M059J (cell line): ENCODE measurements at places on chromosomes 7 and 10.

DNA sequence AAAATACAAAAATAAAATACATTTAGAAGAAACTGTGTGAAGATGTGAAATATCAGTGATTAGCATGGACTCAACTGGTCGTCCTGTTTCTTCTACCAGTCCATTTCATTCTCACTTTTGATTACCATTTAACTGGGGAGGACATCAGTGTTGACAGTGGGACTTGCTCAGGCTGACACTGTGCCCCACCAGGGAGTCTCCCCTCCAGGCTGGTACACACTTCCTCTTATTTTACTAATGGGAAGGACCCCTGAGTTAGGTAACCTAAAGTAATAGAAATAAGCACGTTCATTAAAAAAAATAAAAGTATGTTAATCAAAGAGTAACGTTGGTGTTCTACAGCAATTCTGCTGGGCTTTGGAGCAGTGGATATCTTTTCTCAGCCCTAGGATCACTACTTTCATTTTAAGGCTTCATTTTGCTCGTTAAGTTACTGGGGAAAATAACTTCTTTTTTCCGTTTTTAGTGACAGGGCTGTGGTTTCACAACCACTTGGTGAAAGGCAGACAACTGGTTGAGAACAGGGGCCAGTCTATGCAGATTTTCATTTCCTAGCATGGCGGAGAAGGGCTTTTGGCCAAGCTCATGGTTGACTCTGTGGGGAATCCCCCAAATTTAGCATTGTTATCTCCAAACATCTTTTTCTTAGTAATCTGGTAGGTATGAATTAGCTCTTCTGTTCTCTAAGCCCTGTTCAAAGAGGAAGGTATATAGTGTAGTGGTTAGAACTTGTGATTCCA is 2.1 kb downstream of the SNX10 start:
- peak; percentile 25 for DNase-seq

- DNase-seq, result no peak
Measured at GRCh38 chr10:88399240-88399639, 183.9 kb downstream of the RNLS start.

GRCh38 chr10:128156999-128157755 is 31.0 kb upstream of the MKI67 start:
- no peak for DNase-seq

- no peak for DNase-seq
Measured at GRCh38 chr7:110470420-110470819, 620.5 kb upstream of the LRRN3 start.

DNA sequence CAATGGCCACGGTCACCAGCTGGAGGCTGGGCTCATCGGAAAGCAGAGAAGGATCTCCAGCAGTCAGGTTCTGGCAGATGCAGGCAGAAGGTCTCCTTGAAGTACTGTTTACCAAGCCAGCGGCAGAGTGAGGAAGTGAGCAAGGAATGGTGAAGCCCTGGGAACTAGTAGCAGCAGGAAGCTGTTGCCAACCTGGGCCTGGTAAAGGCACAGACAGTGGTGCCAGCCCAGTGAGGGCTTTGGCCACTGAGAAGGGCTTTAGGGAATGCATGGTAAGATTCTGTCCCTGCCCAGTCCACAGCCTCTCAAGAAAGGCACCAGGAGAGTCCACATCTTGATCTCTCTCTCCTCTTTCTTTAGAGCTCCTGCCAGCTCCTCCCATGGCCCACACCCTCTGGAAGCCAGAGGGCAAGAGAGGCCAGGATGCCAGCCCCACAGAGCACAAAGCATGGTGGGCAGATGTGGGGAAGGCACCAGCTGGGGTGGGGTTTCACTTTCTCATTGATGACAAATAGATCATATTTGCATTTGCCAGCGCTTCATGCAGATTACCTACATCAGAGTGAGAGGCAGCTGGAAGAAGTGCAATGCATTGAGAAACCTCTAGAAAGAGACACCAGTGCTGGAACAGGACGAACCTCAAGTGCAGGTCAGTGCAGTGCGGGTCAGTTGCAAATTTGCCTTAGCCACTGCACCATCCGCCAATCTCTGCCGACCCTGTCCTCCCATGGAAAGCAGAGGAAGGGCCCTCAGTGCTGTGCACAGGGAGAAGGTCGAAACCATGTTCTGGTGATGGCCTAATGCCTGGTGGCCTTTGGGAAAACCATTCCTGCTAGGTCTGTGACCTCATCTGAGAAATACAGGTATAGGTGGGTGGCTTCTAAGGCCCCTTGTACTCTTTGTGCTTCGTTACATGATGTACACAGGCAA is 667.8 kb upstream of the MKI67 start:
- no peak for DNase-seq

GRCh38 chr7:47587351-47587750 is 5.4 kb upstream of the TNS3 start:
- peak; percentile 87 for DNase-seq

GRCh38 chr7:67786021-67786420 is 789.4 kb downstream of the TYW1 start:
- DNase-seq, result no peak

DNA sequence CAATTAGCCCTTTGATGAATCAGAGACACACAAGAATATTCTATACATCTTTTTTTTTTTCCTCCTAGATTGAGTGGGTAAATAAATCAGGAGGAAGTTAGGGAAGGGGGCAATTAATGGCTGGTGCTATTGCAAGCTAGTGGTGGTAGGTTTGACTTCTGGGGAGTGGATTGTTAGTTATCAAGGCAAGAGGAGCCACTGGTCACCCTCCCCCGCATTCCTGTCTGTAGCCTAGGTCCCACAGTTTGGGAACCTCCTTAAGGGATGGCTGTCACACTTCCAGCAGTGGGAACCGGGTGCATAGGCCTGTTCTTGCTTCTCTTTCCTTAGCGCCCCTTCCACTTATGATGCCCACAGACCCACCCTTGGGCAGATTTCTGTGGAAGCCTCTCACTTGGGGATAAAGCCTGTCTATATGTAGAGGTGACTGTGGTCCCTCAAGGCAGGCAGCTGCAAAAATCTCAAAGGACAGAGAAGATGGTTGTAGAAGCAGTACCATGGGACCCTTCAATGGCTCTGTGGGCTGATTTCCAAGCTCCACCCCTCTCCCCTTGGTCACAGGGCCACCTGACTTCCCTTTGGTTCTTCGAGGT is 2.3 kb upstream of the ADCK2 start:
- no peak for DNase-seq

GRCh38 chr7:151696721-151697514 is 177.2 kb upstream of the RHEB start:
- DNase-seq, result peak; percentile 46

- no peak for DNase-seq
Measured at GRCh38 chr7:115005953-115006352, 84.1 kb downstream of the MDFIC start.

DNA sequence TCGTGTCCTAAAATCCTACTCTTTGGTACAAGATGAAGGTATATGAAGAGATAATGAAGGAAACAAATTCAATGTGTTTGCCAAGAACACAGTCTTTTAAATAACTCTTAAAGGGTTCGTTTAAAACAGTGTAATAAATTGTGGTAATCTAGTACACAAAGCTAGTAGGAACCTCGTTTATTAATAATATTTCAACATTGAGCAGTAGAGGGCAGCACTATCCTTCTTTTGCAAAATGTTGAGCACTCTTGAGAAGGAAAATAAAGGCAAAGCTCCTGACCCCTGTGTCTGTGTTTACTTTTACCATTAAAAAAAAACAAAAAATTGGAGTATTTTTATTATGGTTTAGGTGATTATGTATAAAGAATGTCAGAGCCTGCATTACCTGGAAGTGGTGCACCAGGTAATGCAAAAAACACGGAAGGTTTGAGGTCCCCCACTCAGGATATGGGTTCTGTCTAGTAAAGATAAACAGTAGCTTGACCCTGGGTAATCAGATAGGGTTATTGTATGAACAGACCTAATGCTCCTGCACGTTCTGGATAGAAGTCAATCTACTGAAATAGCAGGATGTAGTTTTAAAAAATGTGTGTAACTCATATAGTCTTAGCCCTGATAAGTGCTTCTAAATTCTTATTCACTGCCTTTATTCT is 5.7 kb upstream of the GOT1 start:
- peak; percentile 63 for DNase-seq

GRCh38 chr7:140225562-140226249 is 48.9 kb upstream of the KDM7A start:
- DNase-seq, result no peak

DNA sequence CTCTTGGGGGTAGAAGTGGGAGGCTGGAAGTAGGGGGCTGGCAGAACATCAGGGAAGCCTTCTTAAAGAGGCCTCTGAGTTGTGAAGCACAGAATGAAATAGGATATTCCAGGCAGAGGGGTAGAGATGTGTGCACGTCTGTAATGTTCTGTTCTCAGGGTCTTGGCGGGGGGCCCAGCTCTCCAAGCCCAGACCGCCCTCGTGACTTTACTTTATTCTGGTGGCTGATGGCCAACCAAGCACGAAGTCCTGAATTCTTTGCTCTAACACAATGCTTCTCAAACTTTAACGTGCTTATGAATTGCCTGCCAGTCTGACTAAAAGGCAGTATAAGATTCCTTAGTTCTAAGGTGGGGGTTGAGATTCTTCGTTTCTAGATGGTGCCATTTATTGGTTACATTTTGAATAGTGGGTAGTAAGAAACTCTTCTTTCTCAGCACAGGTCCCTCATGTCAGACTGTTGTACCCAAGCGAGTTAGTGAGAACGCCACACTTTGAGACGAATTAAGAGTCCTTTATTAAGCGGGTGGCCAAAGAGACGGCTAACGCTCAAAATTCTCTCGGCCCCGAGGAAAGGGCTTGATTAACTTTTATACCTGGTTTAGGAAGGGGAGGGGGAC is 8.2 kb downstream of the PRXL2A start:
- DNase-seq, result no peak

DNA sequence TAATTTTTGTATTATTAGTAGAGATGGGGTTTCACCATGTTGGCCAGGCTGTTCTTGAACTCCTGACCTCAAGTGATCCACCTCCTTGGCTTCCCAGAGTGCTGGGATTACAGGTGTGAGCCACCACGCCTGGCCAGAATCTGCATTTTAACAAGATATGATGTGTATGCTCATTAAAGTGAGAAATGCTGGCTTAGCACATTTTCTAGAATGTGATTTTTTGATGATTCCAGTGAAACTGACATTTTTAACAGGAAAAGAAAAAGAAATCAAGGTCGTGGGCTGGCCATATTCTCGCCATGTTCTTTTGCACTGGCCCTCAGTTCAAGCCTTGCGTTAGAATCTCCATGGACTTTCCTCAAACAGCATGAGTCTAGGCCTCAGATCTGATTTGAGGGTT is 18.1 kb upstream of the TPST1 start:
- DNase-seq, result no peak

- DNase-seq, result no peak
Measured at GRCh38 chr7:131456338-131456737, 100.1 kb downstream of the PODXL start.

DNA sequence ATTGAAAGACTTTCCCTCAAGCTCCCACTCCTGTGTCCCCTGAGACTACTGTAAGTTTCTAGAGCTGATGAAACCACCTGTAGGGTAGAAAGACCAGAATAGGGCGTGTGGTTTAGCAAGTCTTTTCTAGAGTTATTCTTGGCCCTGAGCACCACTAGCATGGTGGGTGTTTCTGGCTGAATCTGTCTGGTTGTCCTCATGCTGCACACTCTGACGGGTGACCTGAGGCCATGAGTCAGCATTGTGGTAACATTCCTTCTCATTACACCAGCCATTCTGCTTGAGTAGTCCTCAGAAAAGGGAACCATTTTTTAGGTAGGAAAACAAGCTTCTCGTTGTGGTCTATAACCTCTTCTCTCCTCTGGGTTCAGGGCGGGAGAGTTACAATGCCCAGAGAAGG is 250.3 kb downstream of the SNX13 start:
- peak; percentile 97 for DNase-seq

- peak; percentile 30 for DNase-seq
Measured at GRCh38 chr7:41730161-41730560, 27.3 kb upstream of the INHBA start.

DNA sequence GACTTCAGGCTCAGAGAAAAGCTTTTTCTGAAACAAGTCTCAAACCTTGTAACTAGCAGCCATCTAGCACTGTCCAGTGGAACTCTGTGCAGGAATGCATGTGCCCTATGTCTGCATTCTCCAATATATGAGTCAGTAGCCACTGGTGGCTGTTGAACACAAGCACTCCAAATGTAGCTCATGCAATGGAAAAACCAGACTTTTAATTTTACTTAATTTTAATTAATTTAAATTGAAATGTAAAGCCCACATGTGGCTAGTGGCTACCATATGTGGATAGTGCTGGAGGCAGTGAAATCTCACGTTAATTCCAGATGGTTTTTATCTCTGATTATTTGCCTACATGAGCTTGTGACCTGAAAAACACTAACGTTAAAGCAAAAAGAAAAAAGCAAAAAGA is 225.1 kb downstream of the GATA3 start:
- DNase-seq, result peak; percentile 75

- no peak for DNase-seq
Measured at GRCh38 chr7:149869867-149870266, 3.9 kb upstream of the ATP6V0E2 start.

GRCh38 chr7:2162959-2163358 is 69.8 kb downstream of the MAD1L1 start:
- no peak for DNase-seq

DNA sequence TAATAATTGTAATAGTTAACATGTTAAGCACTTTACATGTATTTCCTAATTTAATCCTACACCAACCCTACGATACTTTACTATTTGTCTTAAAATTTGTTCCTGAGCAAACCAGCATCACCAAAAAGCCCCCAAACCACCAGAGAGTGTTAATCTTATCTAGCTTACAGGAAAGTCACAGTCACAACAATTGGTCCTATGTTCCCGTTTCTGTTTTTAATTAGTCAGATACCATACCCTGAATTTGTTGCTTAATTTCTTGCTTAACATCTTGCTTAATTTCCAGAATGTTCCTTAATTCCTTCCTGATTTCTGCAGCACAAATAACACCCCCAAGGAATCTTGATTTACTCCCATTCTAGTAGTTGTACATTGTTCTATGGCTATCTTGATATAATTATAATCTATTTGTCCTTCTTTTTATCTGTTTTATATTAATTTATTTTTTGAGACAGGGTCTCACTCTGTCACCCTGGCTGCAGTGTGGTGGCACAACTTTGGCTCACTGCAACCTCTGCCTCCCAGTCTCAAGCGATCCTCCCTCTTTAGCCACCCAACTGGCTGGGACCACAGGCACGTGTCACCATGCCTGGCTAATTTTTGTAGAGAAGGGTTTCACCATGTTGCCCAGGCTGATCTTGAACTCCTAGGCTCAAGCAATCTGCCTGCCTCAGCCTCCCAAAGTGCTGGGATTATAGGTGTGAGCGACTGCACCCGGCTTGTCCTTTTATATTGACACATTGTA is 6.6 kb upstream of the PDSS1 start:
- no peak for DNase-seq

DNA sequence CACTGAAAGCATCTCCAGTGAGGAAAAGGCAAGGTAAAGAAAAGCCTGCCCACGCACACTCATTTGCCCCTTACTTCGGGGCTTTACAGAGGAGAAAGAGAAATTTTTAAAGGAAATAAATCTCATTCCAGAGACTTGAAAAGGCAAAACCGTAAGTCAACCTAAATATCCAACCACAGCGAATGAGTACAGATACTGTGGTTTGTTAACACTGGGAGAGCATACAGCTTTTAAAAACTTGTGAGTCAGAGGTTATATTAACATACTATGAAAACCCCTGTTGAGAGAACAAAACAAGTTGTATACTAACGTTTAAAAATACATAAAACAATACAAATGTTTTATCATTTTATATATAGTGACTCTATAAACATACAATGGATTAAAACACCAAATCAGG is 28.6 kb upstream of the ST7 start:
- DNase-seq, result peak; percentile 73

- DNase-seq, result no peak
Measured at GRCh38 chr7:5294169-5294987, 11.6 kb downstream of the SLC29A4 start.
